ENCODE measurements at places on chromosomes 3 and 15.

- no peak for DNase-seq
Observed at GRCh38 chr3:116005404-116005803, 382.1 kb downstream of the GAP43 start.

DNA sequence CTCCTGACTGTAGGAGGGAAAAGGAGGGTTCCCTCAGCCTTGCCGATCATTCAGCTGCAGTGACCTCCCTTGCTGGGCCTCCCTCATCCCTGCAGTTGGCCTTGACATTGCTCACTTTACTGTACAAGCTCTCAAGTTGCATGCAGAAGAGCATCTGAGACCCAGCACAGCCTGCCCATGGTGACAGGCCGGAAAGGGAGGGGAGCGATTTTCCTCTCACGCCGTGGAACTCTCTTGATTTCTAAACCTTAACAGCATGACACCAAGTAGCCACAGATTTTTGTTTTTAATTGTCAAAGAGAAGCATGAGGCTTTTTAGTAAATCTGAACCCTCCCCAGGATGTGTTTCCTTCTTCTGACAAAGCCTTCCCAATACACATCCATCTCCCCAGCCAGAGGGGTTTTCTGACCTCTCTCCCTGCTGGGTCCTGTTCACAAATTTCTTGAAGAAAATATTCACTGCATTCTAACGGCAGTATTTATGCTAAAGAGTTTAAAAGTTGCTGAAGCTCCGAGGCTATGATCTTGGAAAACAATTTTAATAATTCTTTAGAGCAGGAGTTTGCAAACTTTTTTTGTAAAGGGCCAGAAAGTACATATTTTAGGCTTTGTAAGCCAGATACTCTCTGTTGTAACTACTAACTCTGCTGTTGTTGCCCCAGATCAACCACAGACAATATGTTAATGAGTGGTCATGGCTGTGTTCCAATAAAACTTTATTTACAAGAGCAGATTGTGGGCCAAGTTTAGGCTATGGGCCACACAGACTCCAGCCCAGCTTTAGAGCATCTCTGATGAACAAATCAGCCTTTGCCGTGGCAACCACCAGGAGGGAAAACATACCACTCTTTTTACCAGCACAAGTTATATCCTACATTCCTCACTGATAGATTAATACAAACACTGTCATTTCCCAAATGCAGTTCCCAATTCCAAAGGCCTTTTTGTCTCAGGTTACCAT, 34.8 kb downstream of the LMCD1 start:
- no peak for DNase-seq

GRCh38 chr15:83695246-83695645, 41.3 kb downstream of the ADAMTSL3 start:
- DNase-seq, result no peak

GRCh38 chr3:184002469-184002868, 15.2 kb downstream of the ABCC5 start:
- DNase-seq, result no peak

GRCh38 chr3:136728473-136728872, 23.7 kb downstream of the STAG1 start:
- DNase-seq, result no peak

GRCh38 chr15:98363955-98364354, 284.4 kb upstream of the IGF1R start:
- DNase-seq, result no peak

DNA sequence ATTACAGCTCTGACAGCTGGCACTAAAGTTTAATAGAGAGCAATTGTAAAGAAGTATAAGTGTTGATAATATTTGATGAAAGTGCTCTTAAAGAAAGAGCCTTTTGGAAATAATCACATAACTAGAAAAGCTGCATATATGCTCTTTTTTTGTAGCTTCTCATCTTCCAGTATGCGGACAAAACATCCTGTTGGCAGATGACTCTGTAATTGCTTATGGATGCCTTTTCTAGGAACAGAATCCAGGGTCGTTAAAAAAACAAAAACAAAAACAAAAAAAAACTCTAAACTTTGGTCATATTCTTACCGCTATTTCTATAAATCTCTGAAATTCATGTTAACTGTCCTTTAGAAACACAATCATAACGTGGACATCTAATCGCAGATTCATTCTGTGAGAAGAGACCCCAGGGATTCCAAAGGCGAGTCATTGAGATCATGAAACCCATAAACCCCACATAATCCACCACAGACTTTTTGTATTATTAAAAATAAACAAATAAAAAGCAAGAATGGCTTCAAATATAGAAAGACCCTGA, 109.8 kb downstream of the EPHA3 start:
- DNase-seq, result no peak

DNA sequence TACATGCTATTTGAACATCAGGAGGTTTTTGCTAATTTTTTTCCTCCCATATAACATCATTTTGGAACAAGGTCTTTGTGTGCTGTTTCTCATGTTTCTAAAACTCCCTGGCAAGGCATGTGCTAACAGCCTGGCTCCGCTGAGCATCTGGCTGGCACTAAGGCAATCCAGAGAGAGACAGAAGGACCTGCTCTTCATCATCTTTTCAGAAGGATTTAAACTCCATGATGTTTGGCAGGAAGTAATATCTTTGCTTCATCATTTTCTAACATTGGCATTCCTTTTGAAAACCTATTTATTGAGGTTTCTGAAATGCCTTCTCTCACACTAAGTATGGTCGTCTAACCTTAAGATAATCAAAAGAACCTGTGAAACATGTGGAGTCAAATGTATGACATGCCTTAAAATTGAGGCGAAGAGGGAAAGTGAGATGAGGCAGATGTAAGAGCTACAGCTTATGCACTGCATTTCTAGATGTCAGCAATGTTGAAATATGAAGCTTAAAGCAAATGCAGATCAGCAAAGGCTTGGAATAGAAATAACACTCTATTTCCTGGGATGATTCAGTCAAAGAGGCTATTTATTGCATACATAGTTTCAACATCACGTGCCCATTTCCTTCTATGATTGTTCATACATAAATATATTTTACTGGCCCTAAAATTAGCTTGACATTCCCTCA, 592.0 kb downstream of the ZNF385D start:
- DNase-seq, result no peak
